ENCODE measurements at places on chromosomes 4 and X.
A peak's percentile ranks its signal among the peaks of the same experiment; 100 is the strongest.

DNA sequence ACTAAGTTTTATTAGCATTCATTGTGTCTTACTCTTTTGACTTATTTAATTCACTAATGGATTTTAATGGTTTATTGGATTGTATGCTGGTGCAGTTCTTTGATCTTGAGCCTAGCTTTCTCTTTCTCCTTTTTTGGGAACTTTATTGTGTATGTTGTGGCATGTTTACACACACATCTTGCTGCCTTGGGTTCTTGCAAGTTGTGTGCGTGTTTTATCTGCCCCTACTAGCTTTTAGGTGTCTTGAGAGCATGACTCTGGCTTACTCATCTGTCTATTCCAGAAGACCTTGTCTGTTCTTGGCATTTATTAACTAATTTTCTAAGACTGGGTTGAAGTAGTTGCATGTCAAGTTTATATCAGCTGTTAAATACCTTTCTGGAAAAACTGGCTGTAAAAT lies 2.7 kb downstream of the TMEM165 start:
- DNase-seq, result peak; percentile 10

DNA sequence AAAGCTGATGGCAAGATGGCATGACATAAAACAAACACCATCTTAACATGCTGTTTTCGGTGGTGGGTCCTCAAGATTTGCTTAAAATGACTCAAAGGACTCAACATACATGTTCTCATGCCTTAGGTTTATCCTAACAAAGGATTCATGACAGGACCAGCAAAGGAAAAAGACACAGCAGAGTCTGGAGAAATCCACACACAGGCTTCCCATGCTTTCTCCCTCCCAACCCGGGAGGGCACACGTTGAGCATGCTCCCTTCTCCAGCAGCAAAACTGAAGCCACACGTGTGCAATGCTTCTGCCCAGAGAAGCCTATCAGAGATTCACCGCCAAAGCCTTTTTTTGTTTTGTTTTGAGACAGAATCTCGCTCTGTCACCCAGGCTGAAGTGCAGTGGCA lies 39.9 kb downstream of the SAT1 start:
- no peak for DNase-seq

GRCh38 chr4:6825403-6825802 lies 42.9 kb downstream of the KIAA0232 start:
- no peak for DNase-seq

DNA sequence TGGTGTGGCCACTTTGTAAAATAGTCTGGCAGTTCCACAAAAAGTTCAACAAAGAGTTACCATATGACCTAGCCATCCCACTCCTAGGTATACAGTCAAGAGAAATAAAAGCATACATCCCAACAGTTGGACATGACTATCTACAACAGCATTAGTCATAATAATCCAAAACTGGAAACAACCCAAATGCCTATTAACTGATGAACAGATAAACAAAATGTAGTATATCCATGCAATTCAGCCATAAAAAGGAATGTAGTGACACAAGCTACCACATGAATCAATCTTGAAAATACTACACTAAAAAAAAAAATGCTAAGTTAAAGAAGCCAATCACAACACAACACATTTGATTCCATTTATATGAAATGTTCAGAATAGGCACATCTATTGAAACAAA lies 16.1 kb downstream of the MED14 start:
- no peak for DNase-seq

- no peak for DNase-seq
Measured at GRCh38 chrX:13803116-13803515, 13.8 kb downstream of the GPM6B start.

All from GM03348 (cell line).